ENCODE measurements at places on chromosomes 5 and 9. TPM values are rescaled to one million over a fixed set of nuclear protein-coding genes. Genes with fewer than 3 reads are reported as not detected.
A peak's percentile ranks its signal among the peaks of the same experiment; 100 is the strongest.

Gene KIF4B
- not detected for total RNA-seq

Gene HRH2
- 4.3 TPM for total RNA-seq

Gene ADAM19
- total RNA-seq, result 23.0 TPM

Gene PCDHA2
- 0.13 TPM for total RNA-seq

Gene ZCCHC7
- total RNA-seq, result 34.2 TPM

Gene SHOC1
- total RNA-seq, result not detected

Gene PLK2
- 145 TPM for total RNA-seq

Gene TERT
- 0.85 TPM for total RNA-seq

Gene RANBP6
- 13.2 TPM for total RNA-seq

Gene MYORG
- total RNA-seq, result 6.6 TPM

DNA sequence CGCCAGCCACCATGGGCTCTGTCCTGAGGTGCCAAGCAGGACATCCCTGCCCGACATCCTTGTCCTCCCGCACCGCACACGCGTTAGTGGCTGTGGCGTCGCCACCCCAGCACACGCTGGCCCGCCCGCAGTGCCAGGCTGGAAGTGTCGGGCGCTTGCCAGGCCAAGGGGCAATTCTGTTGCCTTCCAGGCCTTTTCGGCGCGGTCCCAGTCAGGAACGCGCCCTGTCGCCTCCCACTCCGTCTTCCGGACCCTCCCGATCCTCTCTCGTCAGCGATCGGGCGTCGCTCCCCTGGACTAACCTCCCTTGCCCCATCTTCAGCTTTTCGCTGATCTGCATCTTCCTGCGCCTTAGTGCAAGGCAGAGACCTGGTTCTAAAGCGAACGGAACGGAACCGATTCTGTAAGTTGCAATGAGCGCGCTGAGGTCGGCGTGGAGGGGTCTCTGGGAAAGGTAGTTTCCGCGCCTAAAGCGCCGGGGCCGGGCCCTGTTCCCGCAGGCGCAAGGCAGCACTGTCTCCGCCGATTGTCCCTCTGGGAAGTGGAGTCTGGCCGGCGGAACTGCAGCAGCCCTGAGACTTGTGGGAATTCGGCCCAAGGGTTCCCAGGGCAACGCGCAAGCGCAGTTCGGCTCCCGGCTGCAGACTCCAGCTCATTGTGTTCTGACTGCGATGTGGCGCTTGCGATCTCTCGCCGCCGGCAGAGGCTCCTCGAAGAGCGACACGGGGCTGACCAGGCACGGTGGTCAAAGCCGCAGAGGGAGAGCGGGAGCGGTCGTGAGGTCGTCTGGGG lies at the start of gene ZNF454:
Gene ZNF454, plus strand, starts transcription at position 630 of the 792 bp plus-strand sequence. CDS start 1,594 bp downstream, outside the sequence.
- peak; percentile 94 for DNase-seq

DNA sequence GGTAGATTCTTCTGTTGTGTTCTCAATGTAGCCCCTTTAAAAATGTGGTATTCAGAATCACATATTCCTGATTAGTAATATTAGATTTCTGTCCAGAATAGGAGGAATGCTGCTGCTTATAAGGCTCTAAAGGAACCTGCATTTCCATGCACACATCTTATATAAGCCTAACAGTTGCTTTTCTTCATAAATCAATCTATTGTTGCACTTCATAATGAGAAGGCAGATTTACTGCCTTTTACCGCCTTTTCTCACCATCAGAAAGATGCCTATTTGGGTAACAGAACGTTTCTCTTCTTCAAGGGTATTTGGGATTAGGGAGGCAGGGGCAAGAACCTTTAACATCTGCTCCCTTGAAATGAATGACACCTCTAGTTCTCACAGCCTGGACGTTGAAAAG lies 243.4 kb downstream of the MLLT3 start:
- no peak for DNase-seq

DNA sequence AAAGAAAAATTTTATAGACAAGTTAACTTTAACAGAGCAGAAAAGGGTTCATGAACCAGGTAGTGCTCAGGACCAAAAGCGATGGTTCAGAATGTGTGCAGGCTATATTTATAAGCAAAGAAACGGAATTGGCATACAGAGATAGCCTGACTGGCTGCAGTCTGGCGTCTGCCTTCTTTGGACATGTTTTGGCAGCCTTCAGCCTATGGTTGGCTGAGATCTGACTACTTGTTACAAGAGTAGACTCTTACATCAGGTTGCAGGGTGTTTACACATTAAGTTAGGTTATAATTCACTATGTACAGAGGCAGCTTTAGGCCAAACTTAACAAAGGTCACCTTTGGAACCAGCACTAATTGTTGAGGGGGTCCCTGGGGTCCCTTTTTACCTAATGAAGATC lies 7.0 kb downstream of the NOP16 start:
- DNase-seq, result no peak

DNA sequence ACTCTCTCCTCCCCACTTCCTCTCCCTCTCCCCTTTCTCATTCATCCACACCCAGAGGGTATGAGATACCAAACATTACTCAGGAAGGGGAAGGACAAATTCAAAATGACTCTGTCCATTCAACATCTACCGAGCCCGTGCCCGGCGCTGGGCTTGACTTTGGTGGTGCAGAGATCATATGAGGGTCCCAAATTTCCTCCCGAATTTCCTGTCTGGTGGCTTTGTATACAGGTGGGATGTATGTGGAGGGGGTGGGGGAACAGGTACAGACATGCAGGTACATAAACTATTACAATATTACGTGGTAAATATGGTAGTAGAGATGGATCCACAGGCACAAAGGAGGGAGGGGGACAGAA lies 21.8 kb upstream of the GABRP start:
- DNase-seq, result no peak

DNA sequence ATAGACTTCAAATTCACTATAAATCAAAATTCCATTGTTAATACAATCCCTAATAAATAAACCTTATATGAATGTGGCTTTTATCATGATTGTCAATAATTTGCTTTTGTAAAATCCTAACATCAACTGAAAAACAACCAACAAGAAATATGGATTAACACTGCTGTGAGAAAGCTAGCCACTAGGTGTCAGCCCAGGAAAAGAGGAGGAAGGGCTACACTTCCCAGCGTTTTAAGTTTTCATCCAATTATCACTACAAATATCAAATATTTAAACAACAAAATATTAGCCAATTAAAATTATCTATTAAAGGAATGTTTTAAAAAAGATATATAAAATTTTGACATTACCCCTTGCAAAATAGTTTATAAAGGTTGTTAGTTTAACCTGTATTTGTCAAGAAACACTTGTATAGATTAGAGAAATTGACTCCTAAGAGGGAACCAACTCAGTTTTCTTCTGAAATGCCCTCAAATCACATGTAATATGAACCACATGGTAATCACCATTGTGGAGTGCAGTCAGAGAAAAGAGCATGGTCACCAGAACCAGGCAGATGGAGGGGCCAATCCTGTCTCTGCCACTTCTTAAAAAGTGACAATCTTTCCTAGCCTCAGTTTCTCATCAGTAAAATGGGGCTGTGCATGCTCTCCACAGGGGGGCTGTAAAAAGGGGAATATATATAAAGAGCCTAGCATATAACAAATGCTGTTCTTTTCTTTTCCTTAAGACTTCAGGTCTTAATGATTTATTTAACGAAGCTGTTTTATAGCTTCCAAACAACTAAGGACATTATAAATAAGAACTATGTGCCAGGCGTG lies 188.2 kb downstream of the CRB2 start:
- DNase-seq, result no peak

DNA sequence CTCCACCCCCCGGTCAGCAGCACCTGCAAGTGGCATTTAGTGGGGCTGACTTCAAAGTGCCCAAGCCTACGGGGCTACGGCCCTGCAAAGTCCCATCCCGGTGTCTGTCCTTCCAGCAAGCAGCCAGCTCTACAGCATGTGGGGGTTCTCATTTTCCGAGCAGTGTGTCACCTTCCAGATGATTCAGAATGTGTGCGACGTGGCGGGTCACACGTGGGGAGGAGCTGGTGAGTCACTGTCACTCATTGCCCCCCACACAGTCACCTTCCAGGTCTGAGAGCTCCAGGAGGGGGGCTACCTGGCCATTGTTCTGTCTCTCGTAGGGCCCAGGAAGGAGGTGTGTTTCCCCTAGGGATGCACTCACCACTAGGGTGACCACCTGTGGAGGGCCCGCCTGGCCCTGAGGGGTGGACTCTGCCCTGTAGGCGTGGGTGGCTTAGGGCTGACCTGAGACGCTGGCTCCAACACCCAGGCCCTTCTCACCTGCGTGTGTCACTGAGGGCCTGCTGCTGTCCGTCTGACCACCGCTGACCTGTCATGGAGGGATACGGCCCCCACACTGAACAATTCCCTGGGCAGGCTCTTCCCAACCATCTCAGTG lies 70.2 kb downstream of the SEMA4D start:
- DNase-seq, result no peak

DNA sequence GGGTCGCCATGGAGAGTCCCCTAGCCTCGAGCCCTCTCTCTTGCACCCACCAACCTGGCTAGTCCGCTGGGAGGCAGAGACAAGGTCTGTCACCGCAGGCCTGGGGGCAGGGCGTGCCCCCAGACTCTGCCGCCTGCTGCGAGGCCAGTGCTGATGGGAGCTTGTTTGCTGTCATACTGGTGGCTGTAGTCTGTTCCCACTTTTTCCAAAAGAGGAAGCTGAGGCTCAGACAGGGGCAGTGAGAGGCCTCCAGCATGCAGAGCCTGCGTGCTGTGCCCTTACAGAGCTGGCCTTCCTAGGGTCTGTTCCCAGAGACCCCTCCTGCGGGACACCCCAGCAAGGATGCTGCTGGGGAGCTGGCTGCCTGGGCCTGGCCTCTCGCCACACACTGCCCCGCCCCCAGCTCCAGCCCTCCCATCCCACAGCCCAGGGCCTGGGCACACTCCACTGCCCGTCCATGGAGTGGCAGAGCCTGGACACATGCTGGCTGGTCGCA lies 21.0 kb upstream of the SUSD3 start:
- no peak for DNase-seq

GRCh38 chr5:100577506-100577905 lies 42.3 kb downstream of the FAM174A start:
- DNase-seq, result no peak

DNA sequence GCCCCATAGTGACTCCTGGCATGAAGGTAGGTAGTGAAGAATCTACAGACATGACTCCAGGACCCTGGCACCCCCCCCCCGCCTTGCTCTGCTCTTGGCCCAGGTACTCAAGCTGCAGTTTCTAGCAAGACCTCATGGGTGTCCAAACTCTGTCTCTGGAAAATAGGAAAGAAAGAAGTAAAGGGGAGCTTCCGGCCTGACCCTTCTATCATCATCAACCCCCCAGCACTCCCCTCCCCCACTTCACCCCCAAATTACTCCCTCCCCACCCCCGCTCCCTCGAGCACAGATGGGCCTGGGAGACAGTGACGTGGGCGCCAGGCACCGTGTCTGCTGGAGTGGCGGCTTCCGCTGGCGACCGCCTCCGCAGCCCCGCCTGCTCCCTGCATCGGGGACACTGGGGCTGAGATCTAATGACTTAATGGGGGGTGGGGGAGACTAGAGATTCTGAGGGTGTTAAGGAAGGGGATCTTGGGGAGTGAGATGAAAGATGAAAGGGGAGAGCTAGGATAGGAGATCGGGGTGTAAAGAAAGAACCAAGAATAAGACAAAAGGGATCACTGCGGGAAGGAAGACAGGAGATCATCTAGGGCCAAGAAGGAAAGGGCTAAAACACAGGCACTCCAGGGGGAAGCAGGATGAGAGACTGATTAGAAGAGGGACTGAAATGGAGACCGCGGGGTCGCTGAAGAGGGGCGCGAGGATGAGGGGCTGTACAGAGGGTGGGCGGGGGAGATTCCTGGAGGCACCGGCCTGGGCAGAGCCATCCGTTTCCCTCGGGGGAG lies 1.1 kb upstream of the DNAJB5 start:
- no peak for DNase-seq

DNA sequence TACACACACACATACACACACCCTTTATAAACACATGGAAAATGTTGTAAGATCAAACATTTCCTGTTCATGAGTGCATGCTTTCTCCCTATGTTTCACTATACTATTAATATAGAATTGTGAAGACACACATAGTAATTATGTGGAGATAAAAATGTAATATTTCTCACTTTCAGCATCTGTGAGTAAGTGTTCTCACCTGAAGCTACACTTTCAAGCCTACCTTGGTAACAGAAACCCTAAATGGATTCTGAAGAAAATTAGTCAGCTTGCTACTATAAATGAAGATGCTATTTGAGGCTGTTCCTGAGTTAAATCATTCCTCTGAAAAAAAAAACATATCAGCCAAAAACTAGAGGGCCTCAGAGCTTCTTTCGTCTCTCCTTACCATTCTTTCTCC lies 81.1 kb upstream of the GNA14 start:
- no peak for DNase-seq

- DNase-seq, result no peak
Observed at GRCh38 chr9:6567140-6567591, 78.4 kb downstream of the GLDC start.

GRCh38 chr5:27814983-27815382 lies 776.6 kb upstream of the CDH9 start:
- no peak for DNase-seq

GRCh38 chr9:72154468-72155285 lies 5.4 kb downstream of the GDA start:
- no peak for DNase-seq

GRCh38 chr5:172603251-172603806 lies 37.7 kb upstream of the NEURL1B start:
- DNase-seq, result peak; percentile 75

GRCh38 chr5:107365320-107366109 lies 305.2 kb downstream of the EFNA5 start:
- no peak for DNase-seq

- no peak for DNase-seq
Observed at GRCh38 chr9:131875828-131876485, 136.1 kb upstream of the RAPGEF1 start.

GRCh38 chr5:154260224-154260927 lies 69.8 kb downstream of the GALNT10 start:
- DNase-seq, result no peak

DNA sequence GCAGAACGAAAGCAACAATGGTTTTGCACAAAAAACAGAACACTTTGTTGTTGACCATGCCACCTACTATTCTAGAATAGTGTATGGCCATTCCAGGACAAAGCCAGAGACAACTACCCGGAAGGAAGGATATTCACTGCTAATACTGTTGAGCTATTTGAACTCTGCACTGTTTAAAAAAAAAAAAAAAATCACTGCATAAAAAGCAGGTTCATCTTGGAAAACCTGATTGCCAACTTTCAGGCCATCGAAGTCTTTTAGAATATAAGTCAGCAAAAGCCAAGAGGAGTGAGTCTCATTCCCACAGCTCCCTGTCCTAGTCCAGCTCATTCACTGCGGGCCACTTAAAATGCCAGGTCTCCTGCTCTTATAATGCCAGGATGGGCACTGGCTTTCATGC lies 4.0 kb downstream of the ENC1 start:
- no peak for DNase-seq

DNA sequence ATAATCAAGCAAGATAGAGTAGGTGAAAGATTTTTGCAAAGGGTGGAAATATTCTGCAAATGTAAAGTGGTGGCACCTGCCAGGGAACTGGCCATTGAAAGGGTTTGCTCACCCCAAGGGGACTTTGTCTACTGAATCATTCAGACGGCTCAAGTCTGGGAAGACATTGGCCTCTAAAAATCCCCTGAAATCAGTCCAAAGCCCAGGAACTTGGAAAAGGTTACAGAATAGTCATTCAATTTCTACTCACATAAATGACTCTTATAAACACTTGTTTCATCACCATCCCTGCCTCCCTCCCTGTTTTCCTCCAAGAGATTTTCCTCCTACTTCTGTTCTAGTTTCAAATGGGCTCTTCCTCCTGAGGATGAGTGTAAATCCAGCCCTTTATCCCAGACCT lies 28.5 kb downstream of the ZNF366 start:
- DNase-seq, result no peak

- DNase-seq, result no peak
Observed at GRCh38 chr5:21823076-21823574, 1030.0 kb downstream of the CDH12 start.

- no peak for DNase-seq
Observed at GRCh38 chr5:141510850-141511601, 22.1 kb downstream of the PCDHGC5 start.

GRCh38 chr5:132800545-132800944 lies 12.6 kb upstream of the SOWAHA start:
- no peak for DNase-seq

Data from sciatic nerve (tissue), 2 donors.